NCI-H774 (cell line): ENCODE measurements at places on chromosomes 16 and 17.

DNA sequence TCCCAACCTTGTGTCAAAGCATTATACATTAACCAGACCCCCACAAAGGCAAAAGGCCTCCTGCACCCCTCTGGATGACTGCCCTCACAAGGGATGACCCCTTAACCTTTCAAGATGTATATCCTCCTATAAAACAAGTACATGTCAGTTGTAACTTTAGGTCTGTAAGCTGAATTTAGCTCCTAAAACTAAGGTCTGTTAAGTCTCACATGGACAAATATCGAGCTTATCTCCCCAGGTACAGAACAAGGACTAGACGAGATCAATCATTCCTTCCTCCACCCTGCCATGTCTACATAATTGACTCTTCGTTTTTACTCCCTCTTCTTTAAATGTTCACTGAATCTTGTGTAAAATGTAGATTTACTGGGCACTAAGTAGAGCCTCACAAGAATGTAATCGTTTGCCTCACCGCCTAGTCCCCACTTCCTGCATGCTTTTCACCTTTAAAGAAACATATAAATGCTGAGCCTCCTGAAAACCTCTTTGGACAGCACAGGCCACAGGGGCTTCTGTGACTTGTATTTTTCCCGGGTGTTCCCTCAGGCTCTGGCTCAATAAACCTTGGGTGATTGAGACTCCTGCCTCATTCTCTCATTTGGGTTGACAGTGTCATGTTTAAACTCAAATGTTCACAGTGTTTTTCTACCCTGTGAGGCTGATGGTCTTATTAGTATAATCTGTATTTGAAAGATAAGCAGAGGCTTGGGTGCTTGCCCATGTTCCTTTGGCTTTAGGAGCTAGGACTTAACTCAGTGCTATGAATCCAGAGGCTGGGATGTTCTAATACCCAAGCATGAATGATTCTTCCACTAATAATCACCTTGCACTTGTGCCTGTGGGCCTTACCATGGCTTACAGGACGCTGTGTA is 37.6 kb downstream of the MMD start:
- no peak for DNase-seq

DNA sequence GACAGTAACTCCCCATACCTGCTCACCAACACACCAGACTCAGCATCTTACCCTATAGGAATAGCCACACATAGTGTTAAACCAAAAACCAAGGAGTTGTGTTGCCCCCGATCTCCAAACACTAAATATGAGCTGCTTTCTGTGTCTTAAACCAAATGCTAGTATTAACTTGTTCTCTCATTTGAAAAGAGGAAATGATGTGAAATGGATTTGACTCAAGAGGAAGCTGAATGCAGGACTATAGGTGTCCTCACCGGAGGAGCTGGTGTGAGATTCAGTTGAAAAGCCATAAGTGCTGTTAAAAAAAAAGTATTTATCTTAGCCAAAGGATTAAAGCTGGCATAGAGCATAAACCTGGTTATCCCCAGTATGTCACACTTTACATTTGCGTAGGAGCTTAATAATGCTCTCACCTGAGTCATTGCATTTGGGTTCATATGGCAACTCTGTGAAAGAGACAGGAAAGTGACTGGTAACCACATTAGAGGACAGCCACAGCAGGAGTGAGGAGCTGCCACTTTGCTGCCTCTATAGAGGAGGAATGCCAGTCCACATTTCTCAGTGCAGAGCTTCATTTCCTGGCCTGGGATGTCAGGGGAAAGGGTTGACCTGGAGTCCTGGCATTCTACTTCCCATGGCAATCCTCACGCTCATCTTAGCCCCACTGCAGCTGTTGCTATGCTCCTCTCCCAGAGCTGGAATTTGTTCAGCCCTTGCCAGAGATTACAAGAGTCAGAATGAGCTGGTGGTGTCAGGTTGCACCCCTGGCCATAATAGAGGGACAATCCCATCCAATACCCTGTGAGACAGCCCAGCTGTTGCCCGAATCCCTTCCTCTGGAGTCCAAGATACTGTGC is 143.3 kb upstream of the ANKFN1 start:
- DNase-seq: no peak

DNA sequence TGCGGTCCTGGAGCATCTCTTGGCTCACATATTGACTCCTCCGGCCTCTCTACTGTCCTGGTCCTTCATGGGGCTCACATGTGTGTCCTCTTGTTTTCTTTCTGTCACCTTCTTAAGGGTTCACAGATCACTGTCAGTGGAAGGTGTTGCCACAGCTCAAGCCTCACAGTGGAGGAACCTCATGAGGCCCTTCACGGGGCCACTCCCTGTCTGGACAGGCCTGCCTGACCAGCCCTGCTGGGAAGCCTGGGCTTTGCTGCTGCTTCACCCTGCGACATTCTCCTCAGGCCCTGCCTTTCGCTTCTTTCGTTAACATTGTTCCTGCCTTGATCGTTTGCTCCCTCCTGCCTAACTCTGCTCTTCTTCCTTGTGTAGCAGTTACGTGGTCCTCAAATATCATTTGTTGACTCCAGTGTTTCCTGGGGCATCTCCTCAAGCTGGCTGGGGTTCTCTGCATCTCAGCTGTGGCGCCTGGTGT is 55.9 kb downstream of the WDR45B start:
- no peak for DNase-seq

- DNase-seq: peak; percentile 30
These were observed 9.9 kb downstream of the ITPRIPL2 start for GRCh38 chr16:19123535-19124178.

DNA sequence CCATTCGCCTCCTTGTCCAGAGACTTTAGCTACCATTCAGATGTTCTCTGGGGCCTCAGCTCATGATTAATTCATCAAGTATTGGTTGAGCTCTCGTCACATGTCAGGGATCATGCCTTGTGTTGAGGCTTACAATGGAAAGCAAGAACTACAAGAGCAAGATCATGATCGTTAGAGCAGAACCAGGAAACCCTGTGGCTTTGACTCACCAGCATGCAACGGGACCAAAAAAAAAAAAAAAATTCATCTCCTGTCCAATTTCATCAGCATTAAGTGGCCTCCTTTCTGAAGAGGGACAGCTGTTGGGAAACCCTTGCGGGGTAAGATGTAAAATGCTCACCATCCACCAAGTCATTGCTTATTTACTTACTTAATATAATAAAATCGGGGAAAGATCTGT is 12.1 kb upstream of the USP10 start:
- no peak for DNase-seq

- DNase-seq: no peak
These were observed 93.9 kb downstream of the GSG1L start for GRCh38 chr16:27969574-27969973.

- no peak for DNase-seq
These were observed 24.0 kb downstream of the TRPV2 start for GRCh38 chr17:16439303-16439791.

- DNase-seq: no peak
These were observed 7.7 kb downstream of the CCL3L1 start for GRCh38 chr17:36188891-36189306.

GRCh38 chr16:14007450-14007849 is 63.7 kb upstream of the MRTFB start:
- DNase-seq: no peak
